ENCODE measurements at places on chromosomes 2 and 18.

DNA sequence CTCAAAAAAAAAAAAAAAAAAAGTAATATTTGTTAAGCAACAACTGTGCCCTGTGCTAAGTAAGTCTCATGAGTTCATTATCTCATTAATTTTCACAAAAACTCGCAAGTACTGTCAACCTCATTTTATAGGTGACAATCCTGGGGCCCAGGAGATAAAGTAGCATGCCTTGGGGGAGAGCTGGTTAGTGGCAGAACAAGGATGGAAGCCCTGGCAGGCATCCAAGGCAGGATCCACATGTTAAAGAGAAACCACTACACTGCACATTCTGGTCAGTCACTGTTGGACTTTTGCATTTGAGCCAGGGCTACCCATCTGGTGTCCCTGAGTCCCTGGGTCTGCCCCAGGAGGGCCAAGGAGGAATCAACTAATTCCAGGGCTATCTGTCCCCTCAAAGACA lies 54.6 kb downstream of the ZFP36L2 start:
- DNase-seq, result no peak

DNA sequence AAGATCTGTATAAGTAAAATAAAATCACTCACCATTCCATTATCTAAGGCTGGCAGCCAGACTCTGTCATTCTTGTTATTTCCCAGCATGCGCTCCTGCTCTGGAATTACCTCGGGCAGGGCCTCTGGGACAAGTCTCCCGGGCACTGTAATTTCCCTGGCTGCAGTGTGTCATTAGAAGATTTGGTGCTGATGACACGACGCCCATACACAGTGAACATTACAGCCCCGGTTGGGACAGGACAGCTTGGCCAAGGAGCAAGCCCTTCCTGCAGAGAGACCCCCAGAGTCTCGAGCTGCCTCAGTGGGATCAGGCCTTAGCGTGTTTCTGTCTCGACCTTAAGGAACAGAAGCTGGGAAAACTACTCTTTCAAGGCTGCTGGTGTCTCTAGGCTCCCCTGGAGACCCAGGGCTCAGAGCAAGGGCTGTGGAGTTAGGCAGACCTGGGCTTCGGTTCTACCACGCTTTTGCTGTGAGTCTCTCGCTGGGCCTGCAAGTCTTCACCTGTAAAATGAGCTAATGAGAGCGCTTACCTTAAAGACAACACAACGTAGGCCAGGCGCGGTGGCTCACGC lies 39.7 kb downstream of the SMAD7 start:
- DNase-seq, result no peak

DNA sequence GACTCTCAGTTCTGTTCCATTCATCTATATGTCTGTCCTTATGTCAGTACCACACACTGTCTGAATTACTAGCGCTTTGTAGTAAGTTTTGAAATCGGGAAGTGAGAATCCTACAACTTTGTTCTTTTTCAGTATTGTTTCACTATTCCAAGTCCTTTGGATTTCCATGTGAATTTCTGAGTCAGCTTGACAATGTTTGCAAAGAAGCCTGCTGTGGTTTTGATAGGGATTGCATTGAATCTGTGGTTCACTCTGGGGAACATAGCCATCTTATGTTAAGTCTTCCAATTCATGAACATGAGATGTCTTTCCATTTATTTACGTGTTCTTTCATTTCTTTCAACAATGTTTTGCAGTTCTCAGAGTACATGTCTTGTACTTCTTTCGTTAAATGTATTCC lies 15.0 kb downstream of the SLC3A1 start:
- DNase-seq, result no peak

GRCh38 chr2:216970359-216970915 lies 110.6 kb upstream of the TNP1 start:
- DNase-seq, result no peak

DNA sequence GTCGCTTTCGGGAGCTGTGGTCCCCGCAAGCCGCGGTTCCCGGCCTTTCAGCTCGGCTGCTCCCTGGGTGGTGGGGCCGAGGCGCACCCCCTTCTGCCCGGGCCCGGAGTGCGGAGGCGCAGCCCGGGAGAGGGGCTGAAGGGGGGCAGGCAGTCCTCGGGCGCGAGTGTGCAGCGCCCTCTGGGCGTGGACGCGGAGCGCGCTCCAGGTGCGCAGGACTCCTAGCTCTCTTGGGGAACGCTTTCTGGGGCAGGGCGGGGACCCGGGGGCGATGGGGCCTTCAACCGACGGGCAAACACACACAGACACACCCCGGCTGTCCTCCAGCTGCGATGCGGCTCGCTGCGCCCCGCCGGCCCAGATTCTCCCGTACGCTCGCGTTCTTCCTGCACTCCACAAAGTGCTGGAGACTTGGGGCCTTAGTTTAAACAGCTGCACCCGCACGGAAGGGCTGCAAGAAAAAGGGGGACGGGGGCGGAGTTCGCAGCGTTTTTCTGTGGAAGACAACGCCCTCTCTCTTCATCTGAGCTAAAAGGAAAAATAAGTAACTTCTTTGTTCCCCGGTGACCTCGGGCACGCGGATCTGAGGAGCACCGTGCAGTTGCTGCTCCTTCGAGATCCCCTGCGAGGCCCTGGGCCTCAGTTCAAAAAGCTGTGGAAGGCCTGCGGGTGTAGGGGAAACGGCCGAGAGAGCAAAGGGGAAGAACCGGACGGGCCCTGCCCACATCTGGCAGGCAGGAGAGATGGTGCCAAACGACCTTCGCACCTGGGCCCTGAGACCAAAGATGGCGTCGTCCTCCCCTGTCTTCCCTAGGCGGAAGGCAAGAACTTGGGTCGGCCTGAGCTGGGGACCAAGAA lies 593 bp upstream of the SDC1 start:
- DNase-seq, result no peak

DNA sequence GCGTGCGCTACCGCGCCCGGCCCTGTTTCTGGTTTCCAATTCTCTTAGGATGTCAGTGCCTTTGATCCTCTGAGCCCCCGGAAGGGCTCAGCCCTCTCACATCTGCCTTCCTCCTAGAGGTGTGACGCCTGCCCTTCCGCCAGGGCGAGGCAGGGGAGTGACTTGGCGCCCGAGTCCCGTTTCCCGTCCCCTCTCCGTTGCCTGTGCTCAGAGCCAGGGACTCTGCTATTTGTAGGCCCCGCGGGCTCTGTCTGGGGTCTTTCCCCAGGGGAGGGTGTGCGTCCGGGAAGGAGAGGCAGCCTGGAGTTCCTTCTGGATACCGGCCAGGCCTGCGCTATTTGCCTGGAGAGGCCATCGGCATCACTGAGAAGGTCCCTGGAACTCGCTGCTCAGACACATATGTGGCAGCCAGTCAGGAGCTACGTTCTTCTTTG lies 103.7 kb upstream of the TAF1B start:
- peak; percentile 55 for DNase-seq

- DNase-seq, result no peak
These were observed 87.0 kb downstream of the SPHKAP start for GRCh38 chr2:228094377-228094921.

DNA sequence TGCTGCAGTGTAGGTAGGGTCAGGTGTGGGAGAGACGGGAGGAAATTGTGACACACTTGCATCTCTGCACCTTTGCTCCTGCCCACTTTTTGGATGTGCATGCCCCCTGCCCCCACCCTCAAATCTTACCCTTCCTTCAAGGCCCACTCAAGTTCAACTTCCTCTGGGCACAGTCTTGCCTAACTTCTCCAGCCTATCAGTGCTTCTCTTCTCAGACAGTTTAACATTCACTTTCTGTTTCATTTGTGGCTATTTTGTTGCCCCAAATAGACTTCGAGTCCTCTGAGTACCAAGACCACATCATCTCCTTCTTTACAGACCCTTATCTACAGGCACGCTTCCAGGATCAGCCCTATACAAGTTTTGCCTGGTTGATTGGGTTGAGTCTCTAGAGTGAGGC lies 2.7 kb downstream of the ST8SIA5 start:
- no peak for DNase-seq

GRCh38 chr2:188512456-188512855 lies 220.8 kb downstream of the GULP1 start:
- DNase-seq, result no peak

DNA sequence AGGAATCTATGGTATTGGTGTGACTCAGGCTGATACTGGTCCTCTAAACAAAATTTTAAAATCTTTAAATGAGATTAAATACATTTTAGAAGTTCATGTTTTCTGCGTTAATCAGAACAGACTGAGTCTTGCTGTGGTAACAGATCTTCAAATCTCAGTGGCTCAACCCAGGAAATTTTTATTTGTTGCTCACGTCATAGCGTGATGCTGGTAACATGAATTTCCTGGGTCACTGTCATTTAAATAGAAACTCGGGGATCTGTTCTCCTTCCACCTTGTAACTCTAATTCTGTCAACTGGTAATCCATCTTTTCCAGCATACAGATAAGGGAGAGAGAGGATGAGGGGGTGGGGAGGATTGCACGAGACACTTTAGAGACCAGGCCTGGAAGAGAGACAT lies 90.0 kb downstream of the CDC42EP3 start:
- no peak for DNase-seq

DNA sequence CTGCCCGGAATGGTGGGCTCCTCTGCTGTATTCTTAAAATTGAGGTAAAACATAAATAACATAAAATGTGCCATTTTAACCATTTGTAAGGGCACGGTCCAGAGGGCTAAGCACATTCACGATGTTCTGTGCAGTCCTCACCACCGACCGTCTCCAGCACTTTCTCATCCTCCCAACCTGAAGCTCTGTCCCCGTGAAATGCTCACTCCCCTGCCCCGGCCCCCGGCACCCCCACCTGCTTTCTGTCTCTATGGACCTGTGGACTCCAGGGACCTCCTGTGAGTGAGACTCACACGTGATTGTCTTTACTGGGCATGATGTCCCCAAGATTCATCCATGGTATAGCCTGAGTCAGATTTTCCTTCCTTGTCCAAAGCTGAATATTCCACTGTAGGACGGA lies 38.7 kb upstream of the CTDP1 start:
- no peak for DNase-seq
